ENCODE measurements at places on chromosomes 12 and 14.

DNA sequence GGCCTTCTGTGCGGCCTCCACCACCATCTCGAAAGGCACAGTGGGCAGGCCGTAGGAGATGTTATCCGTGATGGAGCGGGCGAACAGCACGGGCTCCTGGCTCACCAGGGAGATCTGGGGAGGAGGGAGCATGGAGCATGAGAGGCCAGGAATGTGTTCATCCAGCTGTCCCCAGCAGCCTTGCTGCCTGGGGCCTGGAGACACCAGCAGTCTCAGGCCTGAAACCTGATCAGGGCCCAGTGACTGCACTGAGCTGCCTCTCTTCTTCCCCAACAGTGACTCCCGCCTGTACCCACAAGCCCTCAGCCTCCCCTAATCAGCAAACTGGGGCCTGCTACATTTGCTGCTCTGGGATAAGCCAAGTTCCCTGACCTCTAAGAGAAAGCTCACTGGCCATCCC, 30.9 kb downstream of the ABCB9 start:
- no peak for DNase-seq

GRCh38 chr12:4648501-4649357, at the start of the genes AKAP3 and NDUFA9:
Gene AKAP3, minus strand, starts transcription at chr12:4649051. Its CDS starts 10,855 bp downstream, at chr12:4638196.
Gene NDUFA9, plus strand, starts transcription at chr12:4649114. Its CDS starts 13 bp downstream, at chr12:4649127.
- DNase-seq = peak; percentile 85

DNA sequence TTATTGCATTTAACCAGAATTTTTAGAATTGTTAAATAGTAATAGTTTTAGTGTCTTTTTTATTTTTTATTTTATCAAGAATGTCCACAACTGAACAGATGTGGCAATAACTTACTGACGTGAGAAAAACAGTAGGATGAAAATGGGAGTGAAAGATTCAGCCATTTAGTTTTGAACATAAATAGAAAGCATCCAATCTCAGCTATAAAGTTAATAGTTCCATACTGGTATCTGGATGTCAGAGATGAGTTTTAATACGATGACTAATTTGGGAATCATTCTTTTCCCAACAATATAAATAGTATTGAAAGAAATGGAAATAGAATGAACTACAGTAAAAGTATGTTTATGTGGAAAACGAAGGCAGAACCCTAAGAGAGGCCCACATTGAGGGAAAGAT, 159.4 kb downstream of the EPS8 start:
- no peak for DNase-seq

DNA sequence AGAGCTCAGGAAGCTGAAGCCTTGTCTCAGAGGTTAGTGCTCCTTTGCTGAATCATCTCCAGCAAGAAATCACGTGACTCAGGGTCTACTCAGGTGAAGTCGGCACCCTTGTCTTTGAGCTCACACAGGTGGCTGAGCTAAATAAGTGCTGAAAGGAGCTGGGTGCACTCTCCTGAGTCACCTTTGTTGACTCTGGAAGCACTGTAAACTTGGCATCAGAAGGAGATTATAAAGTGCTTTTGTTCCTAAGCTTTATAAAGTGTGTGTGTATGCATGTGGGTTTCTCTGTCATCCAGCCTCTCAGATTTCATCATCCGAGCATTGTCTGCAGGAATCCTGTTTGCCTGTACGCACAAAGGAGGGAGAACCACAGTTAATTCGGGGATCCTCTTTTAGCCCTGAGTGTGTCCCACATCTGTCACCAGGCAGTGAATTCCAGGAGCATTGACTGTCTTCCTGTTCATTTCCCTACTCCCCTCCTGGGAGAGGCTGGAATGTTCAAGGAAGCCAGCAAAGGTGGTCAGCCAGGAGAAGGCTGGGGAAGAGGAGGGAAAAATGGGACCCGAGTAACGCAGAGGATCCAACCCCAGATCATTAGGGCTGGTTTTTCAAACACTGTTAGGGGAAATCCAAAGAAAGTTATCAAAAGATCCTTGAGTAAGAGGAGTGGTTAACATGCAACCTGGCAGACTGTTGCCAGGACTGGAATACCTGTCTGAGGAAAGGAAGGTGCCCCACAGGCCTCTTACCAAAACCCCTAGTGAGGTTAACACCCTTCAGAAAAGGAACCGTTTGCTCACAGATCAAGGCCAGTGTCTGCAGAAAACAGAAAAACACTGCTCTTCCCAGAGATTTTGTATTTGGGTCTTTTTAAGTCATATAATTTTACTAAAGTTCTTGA, 157.5 kb upstream of the HIF1A start:
- DNase-seq = no peak

- DNase-seq = no peak
Observed at GRCh38 chr14:92719890-92720323, 28.5 kb downstream of the LGMN start.

- DNase-seq = no peak
Observed at GRCh38 chr12:71478270-71478669, 38.7 kb downstream of the LGR5 start.

DNA sequence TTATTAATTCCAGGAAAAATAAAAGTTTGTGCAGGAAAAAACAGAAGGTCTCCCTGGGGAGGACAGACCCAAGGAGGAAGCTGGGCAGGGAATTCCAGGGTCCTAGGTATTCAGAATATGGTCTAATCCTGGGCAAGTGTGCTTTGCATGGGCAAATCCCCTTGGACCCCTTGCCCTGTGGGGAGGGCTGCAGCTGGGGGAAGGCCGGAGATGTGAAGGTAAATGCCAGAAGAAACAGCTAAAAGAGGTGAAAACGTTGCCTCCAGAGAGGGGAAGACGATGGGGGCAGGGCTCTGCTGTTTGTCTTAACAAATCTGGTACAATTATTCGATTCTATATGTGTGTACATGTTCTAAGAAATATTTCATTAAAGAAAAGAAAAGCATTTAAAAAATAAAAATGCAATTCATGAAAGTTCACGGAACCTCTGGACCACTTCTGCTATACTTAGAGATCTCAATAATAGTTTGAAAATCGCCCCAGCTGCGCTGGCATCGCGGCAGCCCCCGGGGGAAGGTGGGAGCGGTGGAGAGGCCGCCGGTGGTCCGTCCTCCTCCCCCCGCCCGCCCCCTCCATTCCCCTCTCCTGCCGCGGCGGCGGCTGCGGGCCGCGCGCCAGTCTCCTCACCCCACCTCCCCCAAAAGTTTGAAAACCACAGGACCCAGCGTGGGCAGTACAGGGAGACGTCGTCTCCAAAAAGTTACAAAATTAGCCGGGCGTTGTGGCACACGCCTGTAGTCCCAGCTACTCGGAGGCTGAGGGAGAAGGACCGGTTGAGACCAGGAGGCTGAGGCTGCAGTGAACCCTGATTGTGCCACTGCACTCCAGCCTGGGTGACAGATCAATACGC, 1.5 kb upstream of the PRPF40B start:
- DNase-seq = no peak

- no peak for DNase-seq
Observed at GRCh38 chr12:67271976-67272375, 2.8 kb downstream of the CAND1 start.

GRCh38 chr14:58607131-58607951, 30.4 kb upstream of the DACT1 start:
- no peak for DNase-seq

DNA sequence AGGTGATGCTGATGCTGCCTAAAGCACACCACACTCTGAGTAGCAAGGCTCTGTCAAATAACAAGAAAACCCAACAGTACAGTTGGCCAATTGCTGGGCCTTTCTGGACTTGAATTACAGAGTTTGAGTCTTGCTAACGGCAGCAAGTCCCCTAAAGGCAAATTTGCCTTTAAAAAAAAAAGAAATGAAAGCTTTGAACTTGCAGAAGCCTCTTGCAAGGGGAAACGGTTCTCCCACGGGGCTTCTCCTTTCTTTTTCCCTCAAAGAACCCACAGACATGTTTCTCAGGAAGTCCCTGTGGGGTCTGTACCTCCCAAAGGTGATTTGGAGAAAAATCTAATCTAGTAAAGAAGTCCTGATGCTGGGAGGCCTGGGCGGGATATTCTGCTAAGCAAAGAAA, 191.3 kb upstream of the MYL2 start:
- no peak for DNase-seq

GRCh38 chr12:132070298-132070697, 73.8 kb downstream of the DDX51 start:
- no peak for DNase-seq

GRCh38 chr12:96143392-96143791, 50.8 kb upstream of the ELK3 start:
- DNase-seq = no peak

DNA sequence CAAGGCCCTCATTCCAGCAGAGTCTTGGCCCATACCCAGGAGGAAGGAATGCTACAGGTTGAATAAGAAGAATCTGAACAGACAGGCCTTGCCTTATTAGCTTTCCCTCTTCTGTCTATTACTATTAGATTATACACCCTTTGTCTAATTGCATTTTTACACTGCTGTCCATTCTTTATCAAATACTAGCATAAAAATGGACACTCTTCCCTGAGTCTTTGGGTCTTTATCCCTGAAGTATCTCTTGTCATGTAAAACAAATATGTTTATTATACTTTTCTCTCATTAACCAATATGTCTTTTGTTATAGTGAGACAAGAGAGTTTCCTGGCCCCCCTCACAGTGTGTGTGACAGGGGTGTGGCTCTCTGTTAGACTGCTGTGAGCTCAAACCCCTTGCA, 897.4 kb upstream of the SEL1L start:
- DNase-seq = no peak

DNA sequence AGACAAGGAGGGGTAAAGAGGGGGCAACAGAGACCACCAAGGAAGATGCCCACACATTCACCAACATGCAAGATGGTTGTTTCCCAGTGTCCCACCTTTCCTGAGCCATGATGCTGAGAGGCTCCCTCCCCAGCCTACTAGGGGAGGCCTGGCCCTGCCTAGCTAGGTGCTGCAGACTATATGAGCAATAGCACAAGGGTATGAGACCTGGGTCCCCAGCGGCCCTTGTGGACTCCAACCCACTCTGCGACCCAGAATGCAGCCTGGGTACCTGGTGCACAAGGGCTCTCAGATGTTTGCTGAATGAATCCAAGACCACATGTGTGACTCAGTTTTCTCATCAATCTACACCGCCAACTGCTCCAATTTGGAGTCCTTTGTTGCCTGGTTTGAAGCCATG, 13.9 kb downstream of the TGFB3 start:
- no peak for DNase-seq

DNA sequence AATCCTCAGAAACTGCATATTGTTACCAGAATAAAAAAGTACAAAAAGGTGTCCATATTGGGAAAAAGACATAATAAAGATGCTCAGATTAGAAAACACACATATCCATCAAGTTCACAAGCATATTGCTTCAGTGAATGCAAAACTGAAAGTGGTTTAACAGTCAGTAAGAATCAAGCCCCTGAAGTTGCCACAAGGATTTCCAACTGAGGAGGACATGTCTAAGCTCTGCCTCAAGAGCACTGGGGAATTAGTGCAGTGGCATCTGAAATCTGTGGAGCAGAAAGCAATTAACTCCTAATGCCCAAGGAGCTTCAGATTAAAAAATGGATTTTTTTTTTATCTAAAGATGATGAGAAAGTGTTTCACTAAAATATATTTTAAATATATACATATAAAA, 113.2 kb downstream of the DENND5B start:
- DNase-seq = no peak

DNA sequence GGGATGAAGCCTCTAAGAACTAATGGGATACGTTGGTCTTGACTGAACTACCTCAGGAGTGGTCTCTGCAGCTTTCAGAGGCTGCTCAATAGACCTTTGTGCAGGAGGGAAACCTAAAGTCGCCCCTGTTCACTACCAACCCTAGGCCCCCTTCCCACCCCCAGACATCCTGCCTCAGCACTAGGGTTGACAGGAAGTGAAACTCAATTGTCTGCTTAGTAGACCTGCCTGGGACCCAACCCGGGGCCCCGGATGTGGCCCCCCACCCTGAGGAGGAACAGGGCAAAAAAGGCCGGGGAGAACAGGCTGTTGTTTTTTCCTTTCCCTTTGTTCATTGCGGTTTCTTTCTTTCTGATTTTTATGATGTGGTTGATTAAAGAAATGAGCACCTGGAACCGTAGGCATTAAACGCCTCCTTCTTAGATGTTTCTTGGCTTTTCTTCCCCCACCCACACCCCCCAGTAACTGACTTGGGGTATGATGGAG, 1.6 kb upstream of the DGKA start:
- no peak for DNase-seq

- DNase-seq = no peak
Observed at GRCh38 chr14:102731871-102732800, 45.1 kb upstream of the TRAF3 start.

DNA sequence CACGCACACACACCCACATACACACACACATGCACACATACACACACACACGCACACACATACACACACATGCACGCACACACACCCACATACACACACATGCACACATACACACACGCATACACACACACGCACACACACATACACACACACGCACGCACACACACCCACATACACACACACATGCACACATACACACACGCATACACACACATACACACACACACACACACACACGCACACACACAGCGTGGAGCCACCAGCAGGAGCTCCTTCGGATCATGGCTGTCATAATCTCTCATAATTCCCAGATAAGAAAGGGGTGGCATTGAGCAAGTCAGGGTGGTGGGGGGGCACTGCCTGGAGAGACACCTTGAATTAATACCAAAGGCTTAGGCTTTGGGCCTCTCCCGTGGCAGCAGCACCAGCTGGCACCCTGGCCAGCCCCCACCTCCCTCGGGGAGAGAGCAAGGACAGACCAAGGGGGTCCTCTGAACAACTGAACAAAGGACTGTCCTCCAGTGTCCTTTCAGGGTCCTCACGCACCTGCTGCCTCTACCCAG, 21.9 kb downstream of the ANO2 start:
- no peak for DNase-seq

DNA sequence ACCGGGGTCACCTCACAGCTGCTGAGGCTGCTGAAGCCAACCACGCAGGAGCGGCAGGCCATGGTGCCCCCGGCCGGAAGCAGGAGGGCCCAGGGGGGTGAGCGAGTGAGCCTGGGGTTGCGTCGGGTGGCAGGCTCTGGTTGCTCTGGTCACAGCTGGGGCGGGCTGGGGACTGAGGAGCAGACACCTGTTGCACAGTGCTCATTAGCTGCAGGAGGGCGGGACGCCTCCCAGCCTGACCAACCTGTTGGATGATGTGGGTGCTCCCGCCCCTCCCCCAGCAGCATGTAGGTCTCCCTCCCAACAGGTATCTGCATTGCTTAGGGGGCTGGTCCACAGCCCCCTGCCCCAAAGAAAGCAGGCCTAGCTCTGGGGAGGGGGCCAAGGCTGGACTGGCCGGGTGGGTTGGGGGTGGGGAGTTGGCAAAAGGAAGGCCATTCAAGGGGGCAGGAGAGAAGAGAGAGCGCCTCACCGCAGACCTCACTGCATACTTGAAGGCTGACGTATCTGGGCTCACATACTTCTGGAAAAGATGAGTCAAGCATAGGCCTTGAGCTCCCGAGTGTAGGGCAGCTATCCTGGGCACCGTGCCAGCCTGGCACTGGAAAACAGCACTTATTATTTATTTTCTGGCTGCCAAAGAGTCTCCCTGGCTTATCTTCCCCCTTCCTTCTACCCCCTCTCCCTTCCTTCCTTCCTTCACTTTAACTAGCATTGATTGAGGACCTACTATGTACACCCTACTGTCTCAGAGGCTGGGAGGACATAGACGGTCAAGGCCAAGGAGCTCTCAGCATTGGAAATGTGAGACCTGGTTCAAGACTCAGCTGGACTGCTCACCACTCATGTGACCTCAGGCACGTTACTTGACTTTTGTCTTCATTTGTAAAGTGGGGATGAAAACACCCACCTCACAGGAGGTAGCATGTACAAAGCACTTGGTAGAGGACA, at the start of gene KRT80:
TSS of gene KRT80 (minus strand) at position 174 of the 951 bp plus-strand sequence. CDS start at position 62, 112 bp downstream.
- no peak for DNase-seq

- no peak for DNase-seq
Observed at GRCh38 chr14:99431986-99432385, 48.7 kb downstream of the SETD3 start.

GRCh38 chr12:42172441-42173210, 28.0 kb upstream of the GXYLT1 start:
- DNase-seq = no peak

GRCh38 chr14:94395282-94395887, 7.0 kb upstream of the SERPINA1 start:
- DNase-seq = no peak

Data from head of caudate nucleus (tissue), 42 donors.